ENCODE measurements at places on chromosomes 3 and 15. TPM values are rescaled to one million over a fixed set of nuclear protein-coding genes. Genes with fewer than 3 reads are reported as not detected.

Gene CX3CR1
- 0.12 TPM for total RNA-seq

Gene DISP2
- 2.2 TPM for total RNA-seq

Gene NPAP1
- not detected for total RNA-seq

Gene EDEM1
- 51.2 TPM for total RNA-seq

Gene SAXO2
- total RNA-seq = 5.1 TPM

Gene DUOXA2
- not detected for total RNA-seq

Gene EXD1
- not detected for total RNA-seq

Gene GNAT1
- not detected for total RNA-seq

Gene CELF6
- total RNA-seq = 1.3 TPM

GRCh38 chr15:48096355-48096786 lies 24.4 kb upstream of the SLC24A5 start:
- DNase-seq = no peak

DNA sequence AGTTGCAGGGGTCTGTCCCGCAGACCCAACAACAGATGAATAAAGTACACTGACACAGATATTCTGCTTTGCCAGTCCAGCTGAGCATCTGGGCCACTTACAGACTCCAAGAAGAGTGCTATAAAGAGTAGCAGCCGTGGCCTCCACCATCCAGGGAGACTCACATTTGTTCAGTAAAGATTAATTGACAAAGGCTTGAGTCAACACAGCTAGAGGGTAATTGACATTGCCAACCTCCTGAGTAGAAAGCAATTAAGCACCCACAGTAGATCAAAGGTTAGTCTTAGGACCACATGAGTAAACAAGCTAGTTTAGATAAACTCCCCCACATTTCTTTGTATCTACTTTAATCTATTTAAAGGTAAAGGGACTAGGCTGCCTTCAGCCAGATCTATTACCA lies 16.3 kb upstream of the CRTC3 start:
- DNase-seq = no peak

GRCh38 chr15:89067751-89068150 lies 20.5 kb upstream of the ABHD2 start:
- no peak for DNase-seq

GRCh38 chr3:140816372-140817195 lies 125.1 kb upstream of the SLC25A36 start:
- DNase-seq = no peak

- DNase-seq = no peak
Observed at GRCh38 chr3:182331341-182331740, 462.0 kb upstream of the ATP11B start.

- no peak for DNase-seq
Observed at GRCh38 chr15:60091157-60091556, 87.0 kb downstream of the FOXB1 start.

- no peak for DNase-seq
Observed at GRCh38 chr3:124078953-124079911, 87.3 kb upstream of the ROPN1 start.

DNA sequence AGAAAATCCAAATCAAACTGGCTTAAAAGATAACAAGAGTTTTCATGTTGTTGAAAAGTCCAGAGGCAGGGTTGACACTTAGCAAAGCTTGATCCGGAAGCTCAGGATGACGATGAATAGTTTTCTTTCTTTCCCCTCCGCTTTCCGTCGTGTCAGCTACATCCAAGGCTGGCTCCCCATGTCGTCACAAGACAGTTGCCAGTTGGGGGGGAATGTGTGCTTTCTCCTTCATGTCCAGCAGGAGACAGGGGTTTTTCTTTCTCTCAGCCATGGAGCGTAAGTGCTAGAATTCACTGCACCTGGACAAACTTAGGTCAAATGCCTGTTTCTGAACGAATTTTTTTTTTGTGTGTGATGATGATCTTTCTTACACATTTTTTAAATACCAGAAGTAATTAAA lies 273.8 kb upstream of the RGMA start:
- DNase-seq = no peak

GRCh38 chr3:44125246-44125645 lies 116.4 kb upstream of the TOPAZ1 start:
- no peak for DNase-seq

GRCh38 chr3:67866571-67866970 lies 212.2 kb upstream of the SUCLG2 start:
- DNase-seq = no peak

DNA sequence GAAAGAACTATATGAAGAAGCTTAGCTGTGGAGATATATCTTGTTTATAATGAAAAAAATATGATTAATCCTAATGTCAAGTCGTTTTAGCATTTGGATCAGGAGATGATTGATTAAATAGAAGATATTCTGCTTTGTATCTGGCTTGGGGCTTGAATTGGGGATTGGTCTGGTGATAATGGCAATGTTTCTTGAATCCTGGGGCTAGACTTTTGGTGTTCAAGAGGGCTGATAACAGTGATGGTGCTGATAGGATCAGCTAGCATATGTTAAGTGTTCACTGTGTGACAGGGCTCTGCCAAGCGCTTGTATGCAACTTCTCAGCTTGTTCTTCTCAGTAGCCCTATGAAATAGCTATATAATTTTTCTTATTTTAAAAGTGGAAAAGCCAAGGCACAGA lies 20.2 kb downstream of the CNOT10 start:
- no peak for DNase-seq

- no peak for DNase-seq
Observed at GRCh38 chr3:121794264-121794983, 40.4 kb downstream of the IQCB1 start.

DNA sequence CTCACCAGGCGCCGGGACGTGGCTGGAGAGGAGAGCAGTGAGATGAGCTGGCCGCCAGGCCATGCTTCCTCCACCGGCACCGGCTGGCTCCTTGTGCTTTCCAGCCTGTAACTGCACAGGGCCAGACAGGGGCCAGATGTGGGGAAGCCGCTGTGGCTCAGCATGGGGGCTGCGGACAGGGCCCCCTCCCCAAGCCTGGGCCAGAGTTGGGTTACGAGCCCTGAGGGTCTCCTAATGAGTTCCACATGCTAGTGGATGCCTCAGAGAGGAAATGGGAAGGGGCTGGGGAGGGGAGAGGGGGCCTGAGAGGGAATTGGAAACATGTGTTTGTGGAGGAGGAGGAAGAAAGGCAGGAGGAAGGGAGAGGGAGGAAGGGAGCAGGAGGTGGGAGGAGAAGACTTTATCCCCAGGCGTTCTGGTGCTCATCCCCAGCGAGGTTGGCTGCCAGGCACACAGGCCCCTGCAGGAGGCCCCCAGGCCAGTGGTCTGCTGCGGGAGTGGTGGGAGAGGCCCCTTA lies 11.7 kb upstream of the DUSP7 start:
- DNase-seq = no peak

- DNase-seq = no peak
Observed at GRCh38 chr3:52633786-52634185, 51.9 kb downstream of the PBRM1 start.

- no peak for DNase-seq
Observed at GRCh38 chr15:69016021-69016595, 1.6 kb downstream of the NOX5 start.

- no peak for DNase-seq
Observed at GRCh38 chr3:61547625-61548024, 13.7 kb upstream of the PTPRG start.

- no peak for DNase-seq
Observed at GRCh38 chr15:75389791-75390382, 21.5 kb upstream of the MAN2C1 start.

- DNase-seq = no peak
Observed at GRCh38 chr3:23372285-23372684, 169.2 kb downstream of the UBE2E2 start.

- no peak for DNase-seq
Observed at GRCh38 chr15:81950841-81951414, 94.9 kb downstream of the MEX3B start.

DNA sequence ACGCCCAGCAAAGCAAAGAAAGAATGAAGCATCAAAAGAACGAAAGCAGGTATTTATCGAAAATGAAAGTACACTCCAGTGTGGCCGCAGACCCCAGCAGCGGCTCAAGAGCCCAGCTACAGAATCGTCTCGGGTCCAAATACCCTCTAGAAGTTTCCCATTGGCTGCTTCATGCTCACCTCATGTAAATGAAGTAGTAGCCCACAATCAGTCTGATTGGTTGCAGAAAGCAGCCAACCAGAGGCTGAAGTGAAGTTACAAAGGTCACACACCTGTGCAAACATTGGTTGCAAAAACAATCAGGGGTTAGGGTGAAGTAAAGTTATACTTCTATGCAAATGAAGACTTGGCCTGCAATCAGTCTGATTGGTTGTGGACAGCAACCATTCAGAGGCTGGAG lies 32.0 kb downstream of the SV2B start:
- DNase-seq = no peak

DNA sequence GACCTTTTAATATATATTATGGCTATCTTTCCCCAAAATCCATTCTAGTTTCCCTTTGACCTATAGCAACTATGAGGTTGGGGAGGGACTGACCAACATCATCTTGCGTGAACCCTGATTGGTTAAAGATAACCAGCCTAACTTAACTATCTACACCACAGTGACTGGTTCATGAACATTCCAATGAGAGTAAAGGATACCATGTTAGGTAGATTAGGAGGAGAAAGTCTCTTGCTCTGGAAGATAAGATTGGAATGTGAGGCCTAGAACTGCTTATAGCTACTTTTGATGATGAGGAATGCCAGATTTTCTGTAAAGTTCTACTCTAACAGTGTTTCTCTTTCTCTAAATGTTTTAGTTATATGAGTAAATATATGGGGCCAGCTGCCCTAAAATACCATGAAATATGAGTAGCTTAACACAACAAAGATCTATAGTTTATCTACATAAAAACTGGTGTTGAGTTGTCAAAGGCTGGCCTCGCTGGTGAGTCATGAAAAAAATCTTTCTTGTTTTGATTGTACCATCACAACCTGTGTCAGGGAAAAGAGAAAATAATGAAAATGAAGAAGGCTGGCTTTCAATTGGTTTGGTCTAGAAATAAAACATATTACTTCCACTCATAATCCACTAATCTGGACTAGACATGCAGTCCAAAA lies 481.4 kb downstream of the NSUN3 start:
- no peak for DNase-seq

DNA sequence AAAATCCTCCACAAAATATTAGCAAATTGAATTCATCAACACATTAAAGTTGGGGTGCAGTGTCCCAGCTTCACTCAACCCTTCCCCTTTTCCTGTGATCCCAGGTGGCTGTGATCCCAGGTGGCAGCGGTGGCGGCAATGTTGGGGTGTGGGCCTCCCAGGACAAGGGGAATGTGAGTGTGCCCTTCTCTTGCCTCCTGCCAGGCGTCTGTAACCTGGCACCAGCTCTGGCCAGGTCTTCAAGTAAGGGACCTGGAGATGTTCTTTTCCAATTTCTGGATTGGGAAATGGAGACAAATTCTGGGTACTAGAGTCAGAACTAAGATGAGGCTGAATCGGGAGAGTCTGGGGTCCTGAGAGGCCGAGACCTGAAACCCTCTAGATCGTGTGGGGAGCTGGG lies 20.1 kb downstream of the GOLGA6A start:
- DNase-seq = no peak

GRCh38 chr15:57575363-57575762 lies 16.3 kb upstream of the MYZAP start:
- no peak for DNase-seq

Data from chondrocyte (in vitro differentiated cells).